ENCODE measurements at places on chromosomes 7 and 10. TPM values are rescaled to one million over a fixed set of nuclear protein-coding genes. Genes with fewer than 3 reads are reported as not detected.

LOXL4 gene
- total RNA-seq = 17.7 TPM

GDF10 gene
- total RNA-seq = 1.2 TPM

DNA sequence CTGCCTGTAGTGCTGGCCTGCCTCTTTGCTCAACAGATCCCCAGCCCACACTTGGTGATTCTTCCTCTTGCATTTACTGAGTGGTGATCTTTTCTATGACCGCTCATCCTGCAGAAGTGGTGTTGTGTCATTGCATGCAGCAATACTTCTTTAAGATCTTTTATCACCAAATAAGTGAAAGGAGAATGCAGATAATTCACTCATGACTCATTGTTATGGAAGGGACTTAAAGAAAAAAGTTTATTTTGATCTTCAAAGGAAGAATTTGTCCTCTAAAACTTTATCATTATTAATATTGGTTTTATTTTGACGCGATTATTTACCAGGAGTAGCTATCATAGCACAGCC is 489.1 kb upstream of the CELF2 start:
- no peak for DNase-seq
- no peaks in the 10 kb centered on the region for H3K4me1 ChIP-seq
- H3K4me3 ChIP-seq = no peak overlapping the region
- no peaks in the 10 kb centered on the region for H3K36me3 ChIP-seq
- no peaks in the 10 kb centered on the region for H3K27me3 ChIP-seq

- no peaks in the 10 kb centered on the region for H3K4me1 ChIP-seq
- H3K36me3 ChIP-seq = no peaks in the 10 kb centered on the region
- peaks cover 6% of the 10 kb centered on the region for H3K27me3 ChIP-seq
- H3K27ac ChIP-seq = no peak overlapping the region
These were observed 258.6 kb downstream of the PAXIP1 start for GRCh38 chr7:154744256-154744860.

GRCh38 chr10:62749093-62749683 is 55.3 kb upstream of the ADO start:
- H3K36me3 ChIP-seq = no peaks in the 10 kb centered on the region
- H3K4me3 ChIP-seq = no peak overlapping the region
- peaks cover 4% of the 10 kb centered on the region for H3K27me3 ChIP-seq
- H3K27ac ChIP-seq = no peak overlapping the region
- no peak for DNase-seq
- no peaks in the 10 kb centered on the region for H3K4me1 ChIP-seq

DNA sequence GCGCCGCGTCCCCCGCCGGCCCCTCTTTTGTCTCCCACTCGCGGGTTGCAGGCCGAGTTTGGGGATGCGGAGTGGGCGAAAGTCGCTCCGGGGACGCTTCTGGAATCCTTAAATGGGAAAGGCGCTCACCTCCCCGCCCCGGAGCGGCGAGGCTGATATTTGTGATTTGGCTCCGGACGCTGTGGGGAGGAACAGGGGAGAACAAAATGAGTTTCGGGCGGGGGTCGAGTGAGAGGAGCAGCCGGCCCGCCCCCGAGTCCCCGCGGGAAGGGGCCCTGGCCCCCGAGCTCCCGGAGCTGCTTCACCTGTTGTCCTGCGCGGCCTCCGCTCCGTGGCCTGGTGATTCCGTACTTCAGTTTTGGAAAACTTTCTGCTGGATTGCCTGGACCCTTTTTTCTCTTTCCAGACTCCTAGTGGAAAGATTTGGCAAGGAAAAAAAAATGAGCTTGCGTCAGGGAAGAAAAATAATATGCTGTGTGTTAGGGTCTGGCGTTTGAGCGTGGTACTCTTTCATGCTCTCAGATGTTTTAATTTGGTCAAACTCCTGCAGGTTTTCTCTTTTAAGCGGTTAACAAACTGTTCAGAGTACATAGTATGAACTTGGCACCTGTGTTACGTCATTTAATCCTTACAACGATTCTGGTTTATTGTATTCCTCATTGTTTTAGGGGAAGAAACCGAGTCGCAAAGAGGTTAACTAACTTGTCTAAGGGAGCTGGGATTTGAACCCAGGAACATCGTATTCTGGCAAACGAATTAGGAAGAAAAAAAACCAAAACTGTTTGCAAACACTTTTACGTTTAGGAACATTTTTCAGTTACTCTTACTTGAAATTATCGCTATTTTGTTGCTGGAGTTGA is 924 bp downstream of the BMPR1A start:
- peak overlapping the region; percentile 68 for H3K4me3 ChIP-seq
- no peaks in the 10 kb centered on the region for H3K27me3 ChIP-seq
- H3K27ac ChIP-seq = peak overlapping the region; percentile 89
- no peaks in the 10 kb centered on the region for H3K36me3 ChIP-seq
- H3K4me1 ChIP-seq = peaks cover 23% of the 10 kb centered on the region

DNA sequence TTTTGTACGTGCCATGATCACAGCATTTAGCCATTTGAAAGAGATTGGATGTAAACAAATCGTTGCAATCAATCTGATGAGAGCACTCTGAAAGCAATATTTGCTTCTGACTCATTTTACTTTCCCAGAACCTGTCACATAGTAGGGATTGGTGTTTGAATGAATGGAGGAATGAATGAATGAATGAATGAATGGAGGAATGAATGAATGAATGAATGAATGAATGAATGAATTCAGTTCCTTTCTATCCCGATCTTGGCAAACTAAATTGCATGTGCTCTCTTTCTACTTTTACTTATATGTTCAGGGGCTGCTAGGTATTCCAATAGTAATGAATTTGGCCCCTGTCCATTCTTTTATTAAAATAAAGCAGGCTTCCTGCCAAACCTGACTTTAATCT is 1091.7 kb upstream of the CELF2 start:
- DNase-seq = no peak
- no peak overlapping the region for H3K27ac ChIP-seq
- H3K27me3 ChIP-seq = no peaks in the 10 kb centered on the region
- H3K4me1 ChIP-seq = no peaks in the 10 kb centered on the region
